ENCODE measurements at places on chromosomes 3 and 15.

GRCh38 chr15:99662903-99663302, 70.3 kb downstream of the LYSMD4 start:
- no peak for DNase-seq

DNA sequence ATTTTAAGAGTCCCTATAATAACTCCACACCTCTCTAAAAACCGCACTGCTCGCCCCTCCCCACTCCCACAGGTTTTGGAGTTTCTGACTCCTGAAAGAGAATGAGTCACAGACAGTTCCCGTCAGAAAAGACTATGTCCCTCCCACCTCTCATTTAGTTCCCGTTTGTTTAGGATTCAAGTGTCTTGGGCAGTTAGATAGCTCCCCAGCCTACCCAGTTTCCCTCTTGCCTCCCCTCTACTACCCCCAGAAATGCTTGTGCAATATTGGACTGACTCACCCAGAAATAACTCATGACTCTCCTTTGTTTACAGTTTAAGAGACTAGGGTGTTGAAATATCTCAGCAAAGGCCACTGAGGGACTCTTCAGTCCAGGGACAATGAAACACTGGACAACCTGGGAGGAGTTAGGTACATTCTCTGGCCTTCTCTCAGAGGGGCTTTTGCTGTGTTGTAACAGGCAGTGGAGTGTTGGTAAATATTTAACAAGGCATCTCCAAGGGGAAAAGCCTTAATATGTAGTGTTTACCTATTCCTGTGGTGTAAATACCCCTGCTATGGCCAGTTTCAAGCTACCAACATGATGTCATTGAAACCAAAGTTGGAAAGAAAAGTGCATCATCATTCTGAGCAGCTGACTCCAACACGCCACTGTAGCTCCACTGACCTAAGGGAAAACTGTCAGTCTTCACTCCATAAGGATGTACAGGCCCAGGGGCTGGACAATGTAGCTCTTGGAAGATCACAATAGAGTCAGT, 96.1 kb upstream of the CHD2 start:
- DNase-seq, result peak; percentile 88

- no peak for DNase-seq
Measured at GRCh38 chr3:41794748-41795589, 166.9 kb downstream of the ULK4 start.

GRCh38 chr3:3783210-3783609, 16.0 kb upstream of the LRRN1 start:
- no peak for DNase-seq

GRCh38 chr3:177658354-177658753, 461.1 kb upstream of the TBL1XR1 start:
- no peak for DNase-seq

DNA sequence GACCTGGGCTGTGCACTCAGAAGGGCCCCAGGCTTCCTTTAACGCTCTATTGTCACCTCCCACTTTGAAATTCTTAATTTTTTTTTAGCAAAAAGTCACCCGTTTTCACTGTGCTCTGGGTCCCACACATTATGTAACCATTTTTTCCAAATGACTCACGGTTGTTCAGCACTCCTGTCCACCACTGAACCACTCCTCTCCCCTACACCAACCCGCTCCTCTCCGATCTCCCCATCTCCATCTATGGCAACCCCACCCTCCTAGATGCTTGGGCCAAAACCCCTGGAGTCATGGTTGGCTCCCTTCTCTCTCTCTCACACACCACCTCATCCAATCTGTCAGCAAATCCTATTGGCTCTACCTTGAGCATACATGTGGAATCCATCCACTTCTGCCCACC, 41.2 kb upstream of the LINGO1 start:
- no peak for DNase-seq

DNA sequence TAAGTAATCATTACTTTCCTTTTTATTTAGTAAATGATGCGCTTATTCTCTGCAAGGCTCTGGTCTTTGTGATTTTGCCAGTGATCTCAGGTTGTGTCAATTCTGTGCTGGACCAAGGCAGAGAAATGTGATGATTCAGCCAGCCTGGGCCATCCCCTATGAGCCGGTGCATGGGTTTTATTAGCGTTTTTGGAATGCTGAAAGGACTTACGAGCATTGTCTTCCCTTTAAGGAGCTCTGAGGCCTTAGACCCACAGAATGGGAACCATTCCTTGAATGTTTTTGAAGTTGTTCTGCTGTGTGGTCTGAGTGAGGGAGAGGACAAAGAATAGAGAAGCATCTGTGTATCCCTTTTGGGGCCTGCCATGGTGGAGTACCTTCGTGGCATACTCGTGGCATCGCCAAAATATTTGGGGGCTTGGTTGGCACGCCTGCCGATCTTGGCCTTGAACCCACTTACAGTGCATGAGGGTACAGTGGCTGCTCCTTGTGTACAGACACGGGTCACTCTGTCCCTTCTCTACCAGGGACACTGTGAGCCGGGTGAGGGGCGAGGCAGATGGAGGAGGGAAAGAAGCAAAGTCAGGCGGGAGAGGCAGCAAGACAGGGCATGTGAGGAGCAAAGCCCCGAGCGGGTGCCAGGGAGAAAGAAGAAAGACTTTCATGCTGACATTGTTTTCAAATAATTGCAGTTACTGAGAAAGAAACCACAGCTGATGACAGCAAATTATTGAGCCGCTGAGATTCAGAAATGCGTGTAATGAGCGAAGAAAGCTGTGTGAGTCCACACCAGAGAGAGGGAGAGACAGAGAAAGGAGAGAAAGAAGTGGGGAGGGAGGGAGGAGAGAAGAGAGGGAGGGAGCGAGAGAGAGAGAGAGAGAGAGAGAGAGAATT, 269.4 kb upstream of the RGMA start:
- no peak for DNase-seq

DNA sequence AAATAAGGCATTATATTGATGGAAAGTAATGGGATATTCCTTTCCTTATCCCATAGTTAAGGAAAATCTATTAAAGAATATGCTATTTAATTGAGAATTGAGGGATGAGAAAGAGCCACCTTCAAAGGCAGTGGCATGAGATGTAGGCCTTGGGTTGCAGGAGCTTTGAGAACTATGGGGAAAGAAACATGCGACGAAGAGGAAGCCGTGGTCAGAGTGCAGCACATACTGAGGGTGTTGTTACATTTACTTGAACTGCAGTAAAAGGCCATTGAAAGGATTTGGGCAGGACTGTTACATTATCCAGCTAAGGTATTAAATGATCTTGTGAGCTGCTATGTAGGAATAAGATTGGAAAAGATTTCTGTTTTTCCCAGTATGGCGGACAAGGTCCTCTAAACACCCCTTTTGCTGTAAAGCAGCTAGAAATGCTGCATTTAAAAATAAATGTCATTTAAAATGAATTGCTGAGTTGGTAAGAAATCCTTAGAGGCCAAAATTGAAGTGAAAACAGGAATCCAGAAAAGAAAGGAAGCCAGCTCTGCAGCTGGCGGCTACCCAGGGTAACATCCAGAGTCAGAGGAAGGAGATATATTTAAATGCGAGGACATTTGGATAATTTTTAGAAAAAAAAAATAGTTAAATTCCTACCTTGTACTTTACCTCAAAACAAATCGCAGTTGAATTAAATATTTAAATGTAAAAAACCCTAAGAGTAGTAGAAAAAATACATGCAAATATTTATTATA, 61.7 kb downstream of the IL1RAP start:
- no peak for DNase-seq

DNA sequence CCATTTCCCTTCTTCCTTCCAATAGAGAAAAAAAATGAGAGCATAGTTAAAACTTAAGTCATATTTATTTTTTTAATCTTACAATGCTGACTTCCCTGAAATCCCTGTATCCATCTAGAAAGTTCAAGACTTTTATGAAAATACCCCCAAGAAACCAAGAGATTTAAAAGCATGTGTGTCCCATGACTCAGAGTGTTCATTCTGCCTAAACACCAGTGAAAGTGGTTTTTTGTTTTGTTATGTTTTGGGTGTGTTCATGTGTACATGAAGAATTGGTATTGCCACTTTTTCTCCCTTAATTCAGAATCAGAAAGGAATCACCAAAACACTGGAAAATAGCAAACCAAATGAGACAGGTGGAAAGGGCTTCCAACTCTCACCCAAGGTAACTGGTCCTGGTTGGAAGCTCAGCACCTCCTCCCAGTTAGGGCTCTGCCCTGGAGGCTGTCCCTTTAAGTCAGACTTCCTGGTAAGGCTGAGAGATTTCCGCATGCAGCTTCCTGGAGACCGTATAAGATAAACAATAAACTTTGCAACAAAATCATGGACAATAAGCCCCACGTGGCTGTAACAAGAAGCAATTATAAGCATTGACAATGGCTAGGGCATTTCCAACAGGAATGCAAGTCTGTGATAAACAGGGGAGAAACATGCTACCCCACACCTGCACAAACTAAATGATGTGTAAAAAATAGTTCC, 121.9 kb upstream of the ARHGEF3 start:
- no peak for DNase-seq

DNA sequence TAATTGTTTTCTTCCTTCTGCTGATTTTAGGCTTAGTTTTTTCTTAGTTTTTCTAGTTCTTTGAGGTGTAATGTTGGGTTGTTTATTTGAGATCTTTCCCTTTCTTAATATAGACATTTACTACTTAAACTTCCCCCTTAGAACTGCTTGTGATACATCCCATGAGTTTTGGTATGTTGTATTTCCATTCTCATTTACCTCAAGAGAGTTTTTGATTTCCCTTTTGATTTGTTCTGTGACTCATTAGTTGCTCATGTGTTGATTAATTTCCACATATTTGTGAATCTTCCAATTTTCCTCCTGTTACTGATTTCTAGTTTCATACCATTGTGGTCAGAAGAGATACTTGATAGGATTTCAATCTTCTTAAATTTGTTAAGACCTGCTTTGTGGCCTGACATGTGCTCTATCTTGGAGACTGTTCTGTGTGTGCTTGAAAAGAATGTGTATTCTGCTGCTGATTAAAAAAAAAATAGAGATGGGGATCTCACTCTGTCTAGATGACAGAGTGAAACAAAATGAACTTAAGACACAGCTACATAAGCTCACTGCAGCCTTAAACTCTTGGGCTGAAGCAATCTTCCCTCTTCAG, 22.3 kb downstream of the GRM2 start:
- DNase-seq, result no peak

GRCh38 chr3:176352716-176353334, 844.5 kb downstream of the TBL1XR1 start:
- DNase-seq, result no peak

- DNase-seq, result no peak
Measured at GRCh38 chr15:93268066-93268465, 179.1 kb upstream of the RGMA start.

DNA sequence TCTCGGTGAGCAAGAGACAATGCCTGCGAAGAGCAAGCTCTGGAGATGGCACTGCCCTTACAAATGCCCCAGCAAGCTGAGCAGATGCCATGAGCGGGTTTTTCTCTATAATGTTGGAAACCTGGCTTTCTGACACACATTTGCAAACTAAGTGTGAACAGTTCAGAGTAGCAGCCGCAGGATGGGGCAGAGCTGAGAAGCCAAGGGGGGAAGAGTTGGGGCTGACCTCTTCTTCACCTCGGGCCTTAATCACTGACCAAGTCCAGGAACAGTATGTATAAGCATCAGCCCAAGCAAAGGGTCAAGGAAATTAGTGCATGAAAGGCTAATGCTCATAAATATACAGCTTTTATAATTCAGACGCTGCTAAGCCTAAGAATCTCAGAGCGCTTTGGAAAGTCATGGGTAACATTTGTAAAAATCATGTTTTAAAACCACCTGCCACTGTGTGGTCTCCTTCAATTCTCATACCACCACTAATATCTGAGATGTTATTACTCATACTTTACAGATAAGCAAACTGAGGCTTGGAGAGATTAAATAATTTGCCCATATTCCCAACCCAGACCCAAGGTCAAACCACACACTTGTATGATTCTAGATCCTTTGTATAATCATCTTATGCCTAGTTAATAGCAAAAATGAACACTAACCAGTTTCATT, 603.4 kb downstream of the FOXP1 start:
- DNase-seq, result no peak

- DNase-seq, result no peak
Measured at GRCh38 chr3:146092230-146092629, 68.8 kb downstream of the PLOD2 start.

DNA sequence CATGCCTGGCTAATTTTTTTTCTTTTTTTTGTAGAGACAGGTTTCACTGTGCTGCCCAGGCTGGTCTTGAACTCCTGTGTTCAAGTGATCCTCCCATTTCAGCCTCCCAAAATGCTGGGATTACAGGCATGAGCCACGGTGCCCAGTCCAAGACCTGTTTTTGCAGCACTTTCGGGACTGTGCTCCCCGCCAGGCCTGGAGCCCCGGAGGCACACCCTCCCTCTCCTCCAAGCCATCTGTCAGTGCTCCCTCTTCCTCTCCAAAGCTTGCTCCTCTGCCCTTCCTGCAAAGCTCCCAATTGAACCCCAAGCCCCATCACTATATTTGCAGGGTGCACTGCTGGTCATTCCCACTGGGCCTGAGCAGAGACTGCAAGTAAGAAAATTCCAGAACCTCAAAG, 98.1 kb downstream of the CORO2B start:
- DNase-seq, result no peak

GRCh38 chr15:68335655-68336054, 58.1 kb downstream of the FEM1B start:
- DNase-seq, result no peak

- DNase-seq, result no peak
Measured at GRCh38 chr15:73684581-73685455, 635 bp downstream of the CD276 start.

- DNase-seq, result no peak
Measured at GRCh38 chr3:189188466-189188865, 16.7 kb downstream of the TPRG1 start.
